Right hindlimb (tissue), 1 donor: ENCODE measurements at places on chromosomes 7 and 10.

DNA sequence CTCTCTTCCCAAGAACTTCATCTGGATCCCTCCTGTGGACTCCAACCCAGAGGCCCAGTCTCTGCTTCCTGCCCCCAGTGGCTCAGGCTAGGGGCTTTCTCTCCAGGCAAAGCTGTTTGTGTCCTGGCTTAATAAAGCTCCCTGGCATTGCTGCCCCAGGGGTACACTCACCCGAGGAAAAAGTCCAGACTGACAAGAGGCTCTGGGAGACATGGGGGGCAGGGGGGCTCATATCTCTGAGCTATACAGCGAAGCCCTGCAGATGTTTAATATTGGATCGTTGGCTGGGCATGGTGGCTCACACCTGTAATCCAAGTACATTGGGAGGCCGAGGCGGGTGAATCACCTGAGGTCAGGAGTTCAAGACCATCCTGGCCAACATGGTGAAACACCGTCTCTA lies 10.7 kb upstream of the COMTD1 start:
- DNase-seq: no peak

- DNase-seq: no peak
Measured at GRCh38 chr10:120436439-120437112, 20.5 kb upstream of the PLPP4 start.

- no peak for DNase-seq
Measured at GRCh38 chr7:49778731-49779270, 5.4 kb downstream of the VWC2 start.

DNA sequence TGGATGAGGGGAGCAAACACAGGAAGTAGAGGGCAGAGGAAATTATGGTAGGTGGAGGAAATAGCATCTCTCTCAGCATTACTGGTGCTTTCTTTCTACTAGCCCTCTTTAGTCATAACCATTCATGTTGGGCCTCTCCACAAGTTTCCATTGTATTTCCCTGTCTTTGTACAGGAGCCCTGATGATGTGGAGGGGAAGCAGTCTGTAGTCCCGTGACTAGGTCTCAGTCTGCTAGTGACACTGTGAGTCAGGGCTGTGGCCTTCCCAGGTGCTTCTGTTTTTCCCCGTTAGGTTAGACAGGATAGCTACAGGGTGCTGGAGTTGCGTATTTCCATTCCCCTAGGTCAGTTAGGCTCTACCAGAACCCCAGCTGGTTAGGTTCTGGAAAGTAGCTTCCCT lies 82.9 kb upstream of the NAMPT start:
- DNase-seq: no peak

GRCh38 chr10:113402602-113403001 lies 150.3 kb upstream of the HABP2 start:
- no peak for DNase-seq

DNA sequence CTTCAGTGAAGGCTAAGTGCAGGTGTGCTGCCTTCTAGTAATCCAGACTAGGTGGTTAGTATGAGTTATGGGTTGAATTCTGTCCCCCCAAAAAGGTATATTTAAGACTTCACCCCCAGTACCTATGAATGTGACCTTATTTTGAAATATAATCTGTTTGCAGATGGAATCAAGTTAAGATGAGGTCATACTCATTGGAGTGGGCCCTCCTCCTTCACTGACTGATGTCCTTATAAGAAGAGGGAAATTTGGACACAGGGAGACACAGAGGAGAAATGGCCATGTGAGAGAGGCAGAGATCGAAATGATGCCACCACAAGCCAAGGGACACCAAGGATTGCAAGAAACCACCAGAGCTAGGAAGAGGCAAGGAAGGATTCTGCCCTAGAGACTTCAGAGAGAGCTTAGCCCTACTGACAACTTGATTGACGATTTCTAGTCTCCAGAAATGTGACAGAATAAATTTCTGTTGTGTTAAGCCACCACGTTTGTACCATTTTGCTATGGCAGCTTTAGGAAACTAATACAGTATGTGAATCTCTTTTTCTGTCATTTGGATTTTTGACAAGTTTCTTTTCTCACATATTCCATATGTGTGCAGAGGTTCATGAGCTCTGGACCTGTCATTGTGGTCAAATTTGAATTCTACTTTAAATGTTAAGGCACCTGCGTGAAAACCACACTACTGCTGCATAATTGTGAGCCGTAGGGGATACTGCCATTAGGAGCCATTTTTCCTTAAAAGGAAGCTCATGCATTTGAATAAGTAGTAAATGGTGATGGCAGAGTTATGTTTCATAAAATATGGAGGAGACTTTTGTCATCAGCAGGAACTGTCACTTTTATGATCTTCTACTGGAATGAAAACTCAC lies 2.6 kb upstream of the RPA3 start:
- no peak for DNase-seq

DNA sequence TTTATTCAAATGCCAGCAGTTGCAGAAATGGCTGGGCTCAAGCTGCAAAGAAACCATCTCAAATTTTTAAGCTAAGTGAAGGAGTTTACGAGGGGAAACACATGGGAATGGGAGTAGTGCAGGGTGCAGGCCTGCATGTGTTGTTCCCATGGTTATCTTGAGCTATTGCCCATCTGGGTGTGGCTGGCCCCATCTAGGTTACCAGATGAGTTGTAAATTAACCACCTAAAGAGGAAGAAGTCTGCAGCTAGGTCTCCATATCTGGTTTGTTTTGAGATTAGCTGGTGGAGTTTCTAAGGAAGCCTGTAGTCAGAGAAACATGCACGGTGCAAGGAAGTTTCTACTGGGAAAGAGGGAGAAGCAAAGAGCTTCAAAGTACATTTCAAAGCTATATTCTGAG lies 23.3 kb upstream of the STEAP2 start:
- no peak for DNase-seq

DNA sequence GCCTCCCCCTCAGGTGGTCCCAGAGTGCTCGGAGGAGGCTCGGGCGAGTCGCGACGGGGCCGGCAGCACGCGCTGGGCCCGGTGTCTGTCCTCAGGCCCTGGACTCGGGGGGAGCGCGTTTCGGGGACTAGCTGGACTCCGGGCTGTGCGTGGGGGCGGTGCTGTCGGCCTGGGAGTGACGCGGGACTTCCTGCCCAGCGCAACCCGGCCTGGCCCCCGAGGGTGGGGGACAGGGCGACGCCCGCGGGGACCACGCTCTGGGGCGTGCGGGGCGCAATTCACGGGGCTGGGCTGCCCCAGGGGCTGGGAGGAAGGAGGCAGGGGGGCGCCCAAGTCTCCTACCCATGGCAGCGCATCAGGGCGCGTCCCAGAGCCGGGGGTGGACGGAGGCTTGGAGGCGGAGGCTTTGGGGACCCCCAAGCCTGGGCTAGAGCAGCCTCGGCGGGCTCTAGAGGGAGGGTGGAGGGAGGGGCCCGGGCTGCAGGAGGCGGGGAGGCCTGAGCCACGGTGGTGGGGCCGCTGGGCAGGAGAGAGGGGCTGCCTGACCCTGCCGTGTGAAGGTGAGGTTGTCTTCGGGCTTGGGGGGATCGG lies 2.3 kb upstream of the VENTX start:
- DNase-seq: no peak

DNA sequence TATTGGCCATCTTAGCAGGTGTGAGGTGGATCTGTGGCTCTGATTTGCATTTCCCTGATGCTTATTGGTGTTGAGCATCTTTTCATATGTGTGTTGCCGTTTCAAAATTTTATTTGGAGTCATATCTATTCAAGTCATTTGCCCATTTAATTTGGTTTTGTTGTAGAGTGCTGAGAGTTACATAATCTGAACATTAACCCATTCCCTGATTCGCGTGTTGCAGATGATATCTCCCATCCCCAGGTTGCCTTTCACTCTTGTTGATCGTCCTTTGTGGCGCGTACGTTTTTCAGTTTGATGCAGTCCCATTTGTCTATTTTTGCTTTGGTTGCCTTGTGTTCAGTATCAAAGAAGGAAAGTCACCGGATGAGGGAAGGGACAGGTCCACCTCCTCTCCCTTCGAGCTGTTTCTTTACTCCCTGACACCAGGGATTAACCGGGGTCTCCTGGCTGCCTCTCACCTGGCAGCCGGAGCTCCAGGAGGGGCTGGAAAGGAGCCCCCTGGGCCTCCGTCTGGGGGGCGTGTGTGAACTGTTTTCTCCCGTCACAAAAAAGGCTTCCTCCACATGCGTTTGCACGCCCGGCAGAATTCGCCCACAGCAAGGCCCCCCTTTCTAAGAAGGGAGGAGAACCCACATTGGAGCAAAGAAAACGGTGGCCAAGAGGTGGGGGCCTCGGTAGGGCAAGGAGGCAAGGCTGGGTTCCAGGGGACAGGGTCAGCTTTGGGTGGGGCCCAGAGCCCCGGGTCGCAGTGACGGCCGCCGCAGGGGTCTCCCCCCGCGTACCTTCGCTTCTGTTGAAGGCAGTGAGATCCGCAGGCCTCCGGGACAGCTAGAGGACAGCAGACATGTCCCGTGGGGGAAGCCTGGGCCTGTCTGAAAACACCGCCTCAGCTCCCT lies 8.3 kb downstream of the MNX1 start:
- DNase-seq: no peak

DNA sequence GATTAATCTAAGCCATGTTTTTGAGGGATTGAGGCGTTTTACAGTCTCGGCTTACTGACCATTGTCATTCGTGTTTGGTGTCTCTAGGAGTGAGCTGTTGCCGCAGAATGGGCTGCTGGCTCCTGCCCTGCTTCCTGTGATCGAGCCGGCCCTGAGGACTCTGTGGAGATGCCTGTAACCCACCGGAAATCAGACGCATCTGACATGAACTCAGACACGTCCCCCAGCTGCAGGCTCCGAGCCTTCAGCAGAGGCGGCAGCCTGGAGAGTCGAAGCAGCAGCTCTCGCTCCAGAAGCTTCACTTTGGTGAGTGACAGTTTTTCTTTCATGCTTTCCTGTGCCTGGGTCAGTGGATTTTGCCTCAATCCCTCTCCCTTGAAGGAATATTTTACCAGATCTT lies 28.8 kb downstream of the PROSER2 start:
- DNase-seq: no peak

DNA sequence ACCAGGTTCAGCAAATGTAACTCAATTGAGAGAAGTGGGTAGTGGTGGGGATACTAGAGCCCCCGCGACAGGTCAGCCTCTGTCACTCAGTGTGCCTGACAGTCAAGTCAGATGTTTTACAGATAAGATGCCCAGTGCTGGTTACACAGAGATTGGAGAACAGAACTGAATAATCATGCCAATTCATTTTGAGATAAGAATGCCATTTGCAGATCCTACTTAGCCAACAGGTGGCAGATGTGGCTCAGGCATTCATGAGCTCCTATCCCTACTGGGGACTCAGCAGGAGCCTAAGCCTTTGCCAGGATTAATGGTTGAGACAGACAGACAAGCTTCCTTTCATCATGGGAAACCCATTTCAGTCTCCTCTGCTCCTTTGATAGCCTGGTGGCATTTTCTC lies 137.8 kb downstream of the MAPK8 start:
- no peak for DNase-seq

DNA sequence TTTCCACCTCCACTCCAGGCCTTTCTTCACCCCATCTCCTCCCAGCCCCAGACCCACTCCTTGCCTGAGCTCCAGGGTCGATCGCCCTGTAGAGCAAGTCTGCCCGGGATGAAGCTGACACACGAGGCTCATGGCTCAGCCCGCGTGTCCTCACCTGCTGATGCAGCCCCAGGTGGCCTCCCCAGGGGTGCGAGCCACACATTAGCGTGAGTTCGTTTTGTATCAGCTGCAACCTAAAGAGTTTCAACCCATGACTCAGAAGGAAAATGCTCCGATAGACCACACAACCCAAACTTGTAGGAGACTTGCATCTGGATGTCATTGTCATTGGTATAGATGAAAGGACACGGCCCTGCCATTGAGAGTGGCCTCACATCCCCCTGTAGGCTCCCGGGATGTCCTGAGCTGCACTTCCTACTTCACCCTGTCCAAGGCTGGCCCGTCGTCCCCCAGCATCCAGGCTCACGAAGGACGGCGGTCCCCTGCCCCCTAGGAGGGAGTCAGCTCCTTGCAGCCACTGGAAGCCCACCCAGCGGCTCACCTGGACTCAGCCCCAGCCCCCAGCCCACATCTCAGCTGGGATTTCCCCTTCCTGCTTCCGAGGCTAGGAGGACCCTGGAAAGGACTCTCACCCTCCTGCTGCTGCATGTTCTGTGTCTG lies 97.7 kb downstream of the HTR5A start:
- no peak for DNase-seq

DNA sequence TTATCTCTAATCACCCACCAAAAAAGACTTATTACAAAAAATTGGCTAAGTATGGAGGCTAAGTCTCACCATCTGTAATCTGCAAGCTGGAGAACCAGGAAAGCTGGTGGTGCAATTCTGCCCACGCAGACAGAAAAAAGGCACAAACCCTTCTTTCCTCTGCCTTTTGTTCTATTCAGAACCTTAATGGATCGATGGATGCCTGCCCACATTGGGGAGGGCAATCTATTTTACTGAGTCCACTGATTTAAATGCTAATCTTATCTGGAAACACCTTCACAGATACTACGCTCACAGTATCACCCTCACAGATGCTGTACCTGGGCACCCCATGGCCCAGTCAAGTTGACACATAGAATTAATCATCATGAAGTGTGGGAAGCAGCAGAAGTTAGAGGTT lies 10.2 kb downstream of the IGFBP3 start:
- DNase-seq: no peak

DNA sequence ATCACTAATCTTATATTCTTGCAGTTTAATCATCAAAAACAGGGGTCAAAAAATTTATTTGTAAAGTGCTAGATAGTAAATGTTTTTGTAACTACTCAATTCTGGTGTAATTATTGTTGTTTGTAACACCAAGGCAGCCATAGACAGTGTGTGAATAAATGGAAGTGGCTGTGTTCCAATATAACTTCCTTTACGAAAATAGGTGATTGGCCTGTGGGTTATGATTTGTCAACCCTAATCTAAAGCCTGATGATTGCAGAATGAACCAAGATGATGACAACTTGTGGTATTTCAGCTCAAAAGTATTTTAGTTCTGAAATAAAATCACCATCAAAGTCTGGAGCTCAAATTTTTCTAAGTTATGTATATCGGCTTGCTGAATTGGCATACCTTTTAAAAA lies 34.4 kb upstream of the ETV1 start:
- no peak for DNase-seq

GRCh38 chr7:81491573-81491972 lies 278.3 kb downstream of the HGF start:
- no peak for DNase-seq

GRCh38 chr10:103889121-103889720 lies 28.8 kb downstream of the STN1 start:
- DNase-seq: no peak

DNA sequence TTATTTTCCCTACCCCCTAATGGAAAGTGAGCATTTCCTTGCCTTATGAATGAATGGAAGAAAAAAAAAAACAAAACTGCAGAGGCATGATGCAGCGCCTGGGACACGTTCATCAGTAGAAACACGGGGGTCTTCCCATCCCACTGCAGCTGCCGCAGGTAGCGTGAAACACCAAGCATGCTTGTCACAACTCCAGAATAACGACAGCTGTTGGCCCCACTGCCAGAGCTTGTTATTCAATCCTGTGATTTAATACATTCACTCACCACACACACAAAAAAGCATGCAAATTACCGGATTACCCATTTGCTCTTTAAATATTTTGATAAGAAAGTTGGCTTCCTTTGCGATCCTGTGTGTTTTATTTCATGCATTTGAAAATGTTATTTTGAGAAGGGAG lies 48.4 kb upstream of the GNA12 start:
- DNase-seq: no peak
